ENCODE measurements at places on chromosomes 3 and 15.

DNA sequence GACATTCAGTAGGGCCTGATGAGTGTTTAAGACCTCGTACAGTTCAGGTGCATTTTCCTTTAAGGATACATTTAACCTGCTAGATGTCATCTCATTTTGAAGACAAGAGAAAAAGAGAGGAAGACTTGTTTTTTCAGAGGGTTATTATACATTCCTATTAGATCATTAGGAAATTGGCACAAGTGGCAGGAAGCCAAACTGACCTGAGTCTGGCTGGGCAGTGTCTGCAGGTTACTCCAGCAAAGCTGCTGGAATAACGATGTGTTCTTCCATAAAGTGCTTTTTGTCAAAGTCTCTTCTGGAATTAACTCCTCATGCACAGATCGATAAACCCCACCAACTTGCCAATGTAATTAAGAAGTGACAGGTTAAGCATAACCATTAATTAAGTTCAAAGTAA, 396.4 kb upstream of the TPRG1 start:
- no peak for DNase-seq

DNA sequence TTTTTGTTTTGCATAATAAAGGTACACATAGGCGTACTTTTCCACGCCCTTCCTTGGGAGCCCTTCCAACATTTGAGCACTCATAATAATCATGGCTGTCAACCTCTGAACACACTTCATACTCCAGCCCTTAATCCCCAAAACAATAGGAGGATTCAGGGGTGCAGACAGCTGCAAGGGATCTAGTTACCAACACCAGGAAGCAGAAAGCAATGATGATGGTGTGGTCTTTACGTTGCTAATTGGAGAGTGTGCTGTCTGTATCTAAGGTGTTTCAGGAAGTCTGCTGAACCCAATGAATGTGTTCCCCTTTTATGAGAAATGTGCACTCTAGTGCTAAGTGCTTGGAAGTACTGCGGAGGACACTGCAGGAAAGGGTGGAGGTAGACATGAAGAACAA, 60.3 kb upstream of the PDZRN3 start:
- DNase-seq, result no peak

DNA sequence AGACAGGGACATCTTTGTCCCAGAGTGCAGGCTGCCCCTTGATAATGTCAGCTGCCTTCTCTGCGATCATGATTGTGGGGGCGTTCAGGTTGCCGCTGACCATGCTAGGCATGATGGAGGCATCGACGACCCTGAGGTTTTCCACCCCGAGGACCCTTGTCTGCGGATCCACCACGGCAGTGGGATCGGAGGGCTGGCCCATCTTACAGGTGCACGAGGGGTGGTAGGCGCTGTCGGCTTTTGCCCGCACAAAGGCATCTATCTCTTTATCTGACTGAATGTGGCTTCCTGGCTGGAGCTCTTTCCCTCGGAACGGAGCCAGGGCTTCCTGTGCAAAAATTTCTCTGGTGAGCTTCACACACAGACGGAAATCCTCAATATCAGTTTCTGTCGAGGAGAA, 28.4 kb downstream of the CHDH start:
- no peak for DNase-seq

DNA sequence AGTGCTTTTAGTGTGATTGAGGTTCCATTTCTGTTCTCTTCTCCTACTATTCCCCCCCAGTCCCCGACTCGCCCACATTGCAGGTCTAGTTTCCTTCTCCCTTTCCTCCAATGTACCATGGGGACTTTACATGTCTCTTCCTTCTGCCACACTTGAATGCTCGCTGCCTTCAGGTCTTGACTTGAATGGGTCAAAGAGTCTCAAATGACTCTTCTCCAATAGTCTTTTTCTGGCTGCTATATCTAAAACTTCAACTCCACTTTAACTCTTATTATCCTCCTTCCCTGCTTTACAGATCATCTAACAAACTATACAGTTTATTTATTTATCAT, 213.9 kb upstream of the SLC2A2 start:
- DNase-seq, result no peak

GRCh38 chr3:126706631-126707030, 2.6 kb downstream of the CHCHD6 start:
- no peak for DNase-seq

GRCh38 chr3:141146979-141147470, 84.6 kb upstream of the PXYLP1 start:
- DNase-seq, result no peak

Measured in inflammatory macrophage treated with lipopolysaccharide for 1 hour (primary cell).